Nucleus accumbens (tissue), 56 donors: ENCODE measurements at places on chromosomes 5 and 9.

DNA sequence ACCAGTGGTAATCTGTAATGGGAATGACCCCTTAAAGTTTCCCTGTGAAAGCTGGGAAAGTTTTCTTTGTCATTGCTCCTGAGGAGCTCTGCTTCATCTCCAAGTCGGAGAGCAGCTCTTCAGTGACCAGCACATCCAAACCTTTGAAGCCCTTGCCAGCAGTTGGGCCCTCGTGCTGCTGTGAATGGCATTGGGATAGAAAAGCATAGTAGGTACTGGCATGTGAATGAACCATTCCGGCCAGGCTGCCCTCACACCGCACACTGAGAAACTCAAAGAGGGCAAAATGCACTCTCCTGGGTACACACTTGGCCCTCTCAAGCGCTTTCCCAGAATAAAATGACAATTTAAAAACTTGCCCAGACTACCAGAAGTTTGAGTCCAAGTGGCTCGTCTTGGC is 1135.0 kb upstream of the WWC1 start:
- DNase-seq = no peak

DNA sequence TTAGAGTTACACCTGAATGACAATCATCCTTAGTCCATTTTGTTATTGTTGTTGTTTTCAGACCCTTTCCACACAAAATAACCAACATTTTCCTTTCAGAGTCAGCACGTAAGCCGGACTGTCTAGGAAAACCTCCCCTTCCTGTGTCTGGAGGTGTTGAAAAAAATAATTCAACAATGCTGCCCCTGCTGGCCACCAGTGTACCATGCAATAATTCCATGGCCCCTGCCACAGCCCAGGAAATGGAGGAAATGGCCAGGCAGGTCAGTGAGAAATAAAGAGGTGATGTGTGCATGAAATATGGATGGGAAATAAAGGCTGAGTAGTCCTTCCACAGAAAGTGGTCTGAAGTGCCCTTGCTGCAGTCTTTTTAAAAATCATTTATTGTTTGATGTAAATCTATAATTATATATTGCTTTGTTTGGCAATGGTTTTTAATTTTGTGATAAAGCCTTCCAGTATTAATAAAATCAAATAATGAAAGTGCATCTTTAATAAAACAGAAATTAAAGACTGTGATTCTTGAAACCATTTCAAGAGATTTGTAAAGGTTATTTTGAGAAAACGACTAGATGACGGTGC is 152.8 kb upstream of the PAPPA start:
- DNase-seq = no peak

- no peak for DNase-seq
Measured at GRCh38 chr5:174094857-174095606, 49.5 kb downstream of the NSG2 start.

DNA sequence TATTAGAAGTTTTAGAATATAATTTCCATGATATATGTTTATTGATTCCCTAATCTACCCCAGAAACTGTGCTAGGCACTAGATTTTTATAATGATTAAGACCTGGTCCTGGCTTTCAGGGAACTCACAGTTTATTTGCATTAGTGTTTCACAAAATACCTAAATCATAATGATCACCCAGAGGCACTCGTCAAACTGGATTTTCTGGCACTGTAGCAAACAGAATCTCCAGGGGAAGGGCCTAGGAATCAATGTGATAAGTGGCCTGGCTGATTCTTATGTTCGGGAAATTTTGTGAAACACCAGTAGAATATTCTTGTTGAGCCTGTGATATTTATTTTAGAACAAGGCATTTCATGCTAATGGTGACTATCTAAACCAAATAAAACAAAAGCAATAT is 37.4 kb upstream of the SRP19 start:
- DNase-seq = no peak

- no peak for DNase-seq
Measured at GRCh38 chr9:98342098-98342819, 86.8 kb upstream of the TBC1D2 start.

DNA sequence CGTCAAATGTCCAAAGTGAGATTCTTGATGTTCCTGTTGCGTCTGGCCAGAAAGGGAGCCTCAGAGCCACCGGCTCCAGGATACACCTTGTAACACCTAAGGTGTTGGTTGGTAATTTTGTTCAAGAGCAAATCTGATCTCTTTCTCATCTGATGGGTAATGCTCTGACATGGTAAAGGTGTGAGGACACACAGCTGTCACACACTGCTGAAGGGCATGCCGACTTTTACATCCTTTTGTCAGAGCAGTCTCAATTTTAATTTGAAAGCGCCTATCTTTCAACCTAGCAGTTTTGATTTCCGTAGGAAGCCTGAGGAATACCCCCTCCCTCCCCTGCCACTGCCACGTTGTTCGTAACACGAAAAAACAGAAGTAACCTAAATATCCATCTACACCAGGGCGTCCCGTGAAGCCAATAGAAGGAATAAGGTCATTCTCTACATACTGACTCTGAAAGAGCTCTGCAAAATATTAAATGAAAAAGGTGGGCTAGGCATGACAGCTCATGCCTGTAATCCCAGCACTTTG is 57.4 kb downstream of the TSTD2 start:
- no peak for DNase-seq
